ENCODE measurements at places on chromosomes 2 and 18.

- no peak for DNase-seq
These were observed 460 bp upstream of the SEMA4F start for GRCh38 chr2:74653589-74653984.

- DNase-seq = no peak
These were observed 3.7 kb downstream of the ALPG start for GRCh38 chr2:232410238-232410900.

DNA sequence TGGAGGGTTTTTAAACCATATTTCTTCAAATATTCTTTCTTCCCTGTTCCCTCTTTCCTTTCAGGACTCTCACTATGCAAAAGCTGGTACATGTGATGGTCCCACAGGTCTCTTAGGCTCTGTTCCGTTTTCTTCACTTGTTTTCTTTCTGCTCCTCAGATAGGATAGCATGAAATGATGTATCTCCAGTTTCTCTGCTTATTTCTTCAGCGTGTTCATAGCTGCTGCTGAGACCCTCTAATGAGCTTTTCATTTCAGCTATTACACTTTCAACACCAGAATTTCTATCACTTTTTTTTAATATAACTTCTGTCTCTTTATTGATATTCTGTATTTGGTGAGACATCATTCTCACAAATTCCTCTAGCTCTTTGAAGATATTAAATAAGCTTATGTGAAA is 63.9 kb downstream of the KCNG2 start:
- no peak for DNase-seq

GRCh38 chr2:42359965-42360483 is 993 bp downstream of the COX7A2L start:
- DNase-seq = no peak

GRCh38 chr2:33425586-33426031 is 50.8 kb upstream of the RASGRP3 start:
- no peak for DNase-seq

DNA sequence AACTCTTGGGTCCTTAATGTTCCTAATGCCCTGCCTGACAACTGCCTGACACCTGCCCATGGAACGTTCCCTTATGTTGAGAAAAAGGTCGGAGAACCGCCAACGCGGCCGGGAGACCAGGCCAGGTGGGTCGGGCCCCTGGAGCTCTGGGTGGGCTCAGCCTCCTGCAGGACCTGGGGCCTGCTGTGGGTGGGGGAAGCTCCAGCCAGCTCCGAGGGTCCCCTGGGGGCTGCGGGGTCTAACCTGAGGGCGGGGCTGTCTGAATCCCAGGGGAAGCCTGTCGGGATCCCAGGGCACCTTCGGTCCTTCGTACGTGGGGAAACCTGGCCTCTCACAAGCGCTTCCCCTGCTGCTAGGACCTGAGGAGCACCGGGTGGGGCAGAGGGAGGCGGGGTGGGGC is 296.0 kb downstream of the NDUFA10 start:
- no peak for DNase-seq

DNA sequence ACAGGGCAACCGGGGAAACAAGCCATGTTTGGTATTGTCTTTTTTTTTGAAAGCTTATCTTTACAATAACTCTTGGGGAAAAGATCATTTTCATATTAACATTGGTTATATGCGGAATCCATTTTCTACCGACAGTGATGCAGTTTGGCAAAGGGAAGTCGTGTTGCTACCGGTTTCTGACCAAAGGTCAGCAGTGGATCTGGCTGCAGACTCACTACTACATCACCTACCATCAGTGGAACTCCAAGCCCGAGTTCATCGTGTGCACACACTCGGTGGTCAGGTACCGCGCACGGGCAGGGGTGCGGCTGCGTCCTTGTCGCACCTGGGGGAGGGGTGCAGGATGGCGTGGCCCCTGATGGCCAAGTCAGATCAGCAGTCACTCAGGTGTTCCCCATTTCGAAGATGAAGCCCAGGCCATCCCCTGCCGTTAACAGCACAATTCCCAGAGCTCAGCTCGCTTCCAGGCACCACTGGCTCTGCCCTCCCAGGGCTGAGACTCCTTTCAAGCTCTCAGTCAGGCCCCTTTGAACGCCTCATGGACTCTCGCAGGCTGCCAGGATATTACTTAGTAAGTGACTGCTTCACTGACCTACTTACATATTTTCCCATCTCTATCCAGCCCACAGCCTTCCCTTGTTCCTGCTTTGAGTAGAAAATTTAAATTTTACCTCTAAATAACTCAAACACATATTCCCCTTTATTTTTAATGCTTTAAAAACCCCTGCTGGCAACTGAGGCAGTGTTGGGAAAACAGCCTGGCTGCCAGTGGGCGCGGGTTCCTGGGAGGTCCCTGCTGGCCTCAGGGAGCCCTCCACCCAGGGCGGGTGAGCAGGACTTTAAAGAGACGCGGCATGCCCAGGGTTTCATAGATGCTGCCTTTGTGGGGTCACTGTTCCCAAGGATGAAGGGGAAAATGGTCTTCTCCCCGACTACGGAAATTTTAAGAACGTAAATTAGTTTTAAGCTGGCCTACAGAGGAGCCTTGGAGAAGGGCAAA is 33.6 kb upstream of the RPL31 start:
- DNase-seq = no peak

DNA sequence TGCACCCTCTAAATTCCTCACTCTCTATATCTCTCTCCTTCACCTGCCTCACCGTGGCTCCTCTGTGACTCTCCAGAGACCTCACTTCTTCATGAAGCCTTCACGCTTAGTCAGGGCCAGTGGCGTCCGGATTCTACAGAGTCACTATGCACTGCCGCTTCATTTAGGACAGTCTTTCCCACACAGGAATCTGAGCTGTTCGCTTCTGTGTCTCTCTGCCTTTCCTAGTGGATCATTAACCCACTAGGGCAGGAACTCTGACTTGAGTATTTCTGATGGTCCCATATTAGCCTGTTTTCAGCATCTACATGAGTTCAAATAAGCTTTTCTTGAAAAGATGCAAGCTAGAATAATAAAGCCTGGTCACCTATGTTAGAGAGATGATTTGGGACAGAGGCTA is 180.2 kb upstream of the DOK6 start:
- DNase-seq = no peak

DNA sequence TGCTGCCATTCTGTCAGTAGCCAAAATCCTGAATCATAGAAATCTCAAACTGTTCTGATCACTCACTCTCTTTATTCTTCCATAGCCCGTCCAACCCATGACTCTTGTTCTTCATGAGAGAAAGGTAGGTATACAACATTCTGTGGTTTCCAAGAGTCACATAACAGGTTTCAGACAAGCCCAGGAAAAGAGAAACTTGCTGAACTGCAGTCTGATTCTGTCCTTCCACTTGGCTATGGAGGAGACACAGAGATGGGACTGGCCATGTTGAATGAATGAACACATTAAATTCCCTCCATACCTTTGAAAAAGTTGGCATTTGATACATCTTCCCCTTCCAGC is 880.2 kb upstream of the CELF4 start:
- no peak for DNase-seq

DNA sequence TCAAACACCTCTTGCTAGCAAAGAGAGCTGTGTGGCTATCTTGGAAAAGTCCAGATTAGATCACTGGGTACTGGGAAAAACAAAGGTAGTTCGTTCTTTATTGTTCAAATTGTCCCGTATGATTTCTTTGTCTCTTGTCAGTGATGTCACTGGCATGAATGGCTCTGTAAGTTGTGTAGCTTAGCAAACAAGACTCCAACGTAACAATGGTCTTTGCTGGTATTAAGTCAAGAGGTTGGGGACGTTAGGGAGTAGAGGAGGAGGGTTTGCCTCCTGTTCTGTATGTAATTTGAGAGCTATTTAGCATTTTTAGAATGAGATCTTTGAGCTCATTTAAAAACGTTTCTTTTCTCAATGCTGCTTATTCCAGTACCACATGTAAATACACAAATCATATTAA is 216.5 kb upstream of the SP5 start:
- DNase-seq = no peak

DNA sequence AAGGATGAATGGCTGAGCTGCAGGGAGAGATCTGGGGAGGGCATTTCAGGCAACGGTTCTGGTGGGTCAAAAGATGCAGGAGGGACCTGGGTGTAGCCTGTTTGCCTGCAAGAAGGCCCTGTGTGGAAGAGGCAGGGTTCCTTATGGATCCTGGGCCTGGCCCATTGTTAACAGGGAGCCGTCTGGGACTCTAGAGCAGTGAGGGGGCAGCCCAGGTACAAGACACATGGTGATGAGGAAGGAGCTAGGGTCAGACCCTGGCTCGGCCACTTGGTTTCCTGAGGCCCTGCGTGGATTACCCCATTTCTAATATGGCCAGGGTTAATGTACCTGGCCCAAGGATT is 124.9 kb downstream of the GLI2 start:
- DNase-seq = no peak

DNA sequence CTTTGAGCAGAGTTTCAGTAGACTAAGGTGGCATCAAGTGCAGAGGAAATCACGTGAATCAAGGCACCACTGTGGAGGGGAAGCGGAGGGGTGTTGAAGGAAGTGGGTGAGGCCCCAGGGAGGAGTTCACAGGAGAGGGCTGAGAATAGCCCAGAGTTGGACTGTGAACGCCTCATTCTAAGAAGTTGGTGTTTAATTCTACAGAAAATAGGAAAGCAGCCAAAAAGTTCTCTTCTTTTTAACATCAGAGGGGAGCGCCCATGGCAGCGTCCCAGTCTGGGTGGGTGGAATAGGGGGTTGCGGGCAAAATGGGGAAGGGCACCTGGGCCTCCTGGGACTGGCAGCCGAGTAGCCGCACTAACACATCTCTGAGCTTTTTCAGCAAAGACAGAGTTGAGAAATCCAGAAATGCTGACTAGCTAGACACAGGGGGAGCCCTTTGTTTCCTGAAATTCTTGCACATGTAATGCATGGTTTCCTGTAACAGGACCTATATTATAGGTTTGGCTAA is 97.0 kb downstream of the NEB start:
- peak; percentile 46 for DNase-seq

- DNase-seq = no peak
These were observed 44.1 kb upstream of the GPC1 start for GRCh38 chr2:240391111-240392051.

DNA sequence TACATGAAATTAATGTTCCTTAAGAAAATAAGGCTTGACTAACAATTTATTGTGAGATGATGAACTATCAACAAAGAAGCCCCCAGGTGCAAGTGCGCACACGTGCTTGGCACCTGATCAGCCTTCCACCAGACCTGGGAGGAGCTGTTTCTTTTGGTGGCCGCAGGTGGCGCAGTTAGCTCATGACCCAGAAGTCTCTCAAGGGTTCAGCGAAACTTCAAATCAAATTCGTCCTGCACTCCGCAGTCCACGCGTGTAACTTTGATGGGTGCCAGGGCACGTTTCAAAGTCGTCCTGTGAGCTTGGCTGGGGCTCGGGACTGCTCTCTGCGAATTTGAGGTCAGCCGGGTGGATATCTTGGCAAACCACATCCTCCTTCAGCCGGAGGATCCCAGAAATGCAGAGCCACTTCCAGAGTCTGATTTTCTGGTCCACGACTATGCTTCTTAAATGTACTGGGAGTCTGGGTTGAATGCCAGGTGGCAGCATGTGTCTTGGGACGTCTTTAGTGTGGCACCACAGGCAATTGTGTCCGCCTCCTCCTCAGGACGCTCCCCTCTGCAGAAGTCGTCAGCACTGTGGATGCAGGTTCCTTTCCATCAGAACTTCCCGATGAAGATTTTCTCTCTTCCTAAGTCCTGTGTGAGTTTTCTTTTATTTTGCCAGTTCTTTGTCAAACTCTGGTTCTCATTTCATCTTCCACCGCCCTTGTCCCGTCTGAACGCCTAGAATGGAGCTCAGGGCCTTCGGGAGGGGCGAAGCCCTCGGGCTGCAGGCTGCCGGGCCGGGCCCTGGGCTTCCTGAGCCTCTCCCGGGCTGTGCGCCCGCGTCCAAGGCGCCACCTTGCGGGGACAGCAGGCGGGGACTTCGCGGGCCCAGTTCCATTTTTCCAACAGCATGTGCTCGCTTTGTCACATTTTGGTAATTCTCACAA is 61.3 kb upstream of the RAPGEF4 start:
- DNase-seq = peak; percentile 40

DNA sequence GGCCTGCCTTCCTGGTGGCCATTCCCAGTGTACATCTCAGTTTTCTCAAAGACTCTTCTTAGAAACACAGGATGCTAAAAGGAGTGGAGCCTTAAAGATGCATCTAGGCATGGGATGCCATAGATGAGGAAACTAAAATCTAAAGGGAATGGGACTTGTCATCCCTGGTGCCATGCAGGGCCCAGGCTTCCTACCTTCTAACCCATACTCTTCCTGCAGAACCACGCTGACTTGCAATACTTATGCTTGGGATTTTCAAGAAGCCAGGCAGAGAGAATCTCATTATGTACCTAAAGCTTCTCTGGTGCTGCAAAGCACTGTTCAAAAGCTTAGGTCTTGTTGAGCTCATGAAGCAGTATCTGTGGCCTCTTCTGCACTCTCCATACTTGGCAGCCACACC is 329.1 kb downstream of the CYRIA start:
- no peak for DNase-seq

GRCh38 chr2:122072666-122073065 is 317.2 kb downstream of the TSN start:
- DNase-seq = no peak

DNA sequence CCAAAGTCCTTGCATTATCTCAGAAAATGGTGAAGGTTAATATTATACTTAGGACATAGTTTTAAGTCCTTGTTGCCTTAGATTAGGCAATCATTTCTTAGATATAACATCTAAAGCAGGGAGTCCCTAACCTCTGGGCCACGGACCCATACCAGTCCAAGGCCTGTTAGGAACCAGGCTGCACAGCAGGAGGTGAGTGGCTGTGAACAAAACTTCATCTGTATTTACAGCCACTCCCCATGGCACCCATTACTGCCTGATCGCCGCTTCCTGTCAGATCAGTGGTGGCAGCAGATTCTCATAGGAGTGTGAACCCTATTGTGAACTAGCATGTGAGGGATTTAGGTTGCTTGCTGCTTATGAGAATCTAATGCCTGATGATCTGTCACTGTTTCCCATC is 86.5 kb upstream of the MYO3B start:
- DNase-seq = no peak

- no peak for DNase-seq
These were observed 373.0 kb downstream of the NRXN1 start for GRCh38 chr2:50658883-50659282.

- no peak for DNase-seq
These were observed 1.5 kb upstream of the KLHL30 start for GRCh38 chr2:238136820-238137537.

- no peak for DNase-seq
These were observed 10.9 kb downstream of the SERPINB5 start for GRCh38 chr18:63487676-63488075.

DNA sequence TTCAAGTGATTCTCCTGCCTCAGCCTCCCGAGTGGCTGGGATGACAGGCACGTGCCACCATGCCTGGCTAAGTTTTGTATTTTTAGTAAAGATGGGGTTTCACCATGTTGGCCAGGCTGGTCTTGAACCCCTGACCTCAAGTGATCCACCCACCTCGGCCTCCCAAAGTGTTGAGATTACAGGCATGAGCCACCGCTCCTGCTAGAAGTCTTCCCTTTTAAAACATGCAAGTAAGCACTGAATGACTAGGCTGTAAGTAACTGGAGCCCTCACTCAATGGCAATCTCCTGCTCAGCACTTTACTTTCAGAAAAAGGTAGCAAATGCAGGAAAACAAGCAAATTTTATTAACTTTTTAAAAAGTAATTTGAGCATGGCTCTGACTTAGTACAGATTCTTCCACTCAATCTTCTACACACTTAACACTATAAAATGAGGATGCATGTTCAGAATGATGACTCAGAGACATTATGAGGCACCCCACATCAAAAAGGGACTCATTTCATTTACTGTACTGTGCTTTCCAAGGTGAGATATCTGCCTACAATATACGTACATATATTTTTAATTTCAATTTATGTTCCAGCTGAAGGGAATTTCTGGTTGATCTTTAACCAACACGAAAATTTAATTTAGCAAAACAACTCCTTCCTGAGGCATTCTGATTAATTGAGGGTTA is 6.6 kb upstream of the NCK2 start:
- DNase-seq = no peak

Data from activated T-cell treated with anti-CD3 and anti-CD28 coated beads, Interleukin-2, amount 50 U/mL, for 72 hours (primary cell).